ENCODE measurements at places on chromosomes 6 and 20.
A peak's percentile ranks its signal among the peaks of the same experiment; 100 is the strongest.

GRCh38 chr6:163721435-163721834, 306.9 kb downstream of the QKI start:
- H3K27ac ChIP-seq = no peak overlapping the region
- H3K36me3 ChIP-seq = no peaks in the 10 kb centered on the region
- H3K4me3 ChIP-seq = no peak overlapping the region
- peaks cover 5% of the 10 kb centered on the region for H3K4me1 ChIP-seq
- no peaks in the 10 kb centered on the region for H3K27me3 ChIP-seq

- H3K4me3 ChIP-seq = no peak overlapping the region
- no peak overlapping the region for H3K27ac ChIP-seq
- H3K4me1 ChIP-seq = peaks cover 5% of the 10 kb centered on the region
- DNase-seq = no peak
- H3K36me3 ChIP-seq = peaks cover 44% of the 10 kb centered on the region
Measured at GRCh38 chr6:31154436-31154835, 3.2 kb downstream of the CCHCR1 start.

DNA sequence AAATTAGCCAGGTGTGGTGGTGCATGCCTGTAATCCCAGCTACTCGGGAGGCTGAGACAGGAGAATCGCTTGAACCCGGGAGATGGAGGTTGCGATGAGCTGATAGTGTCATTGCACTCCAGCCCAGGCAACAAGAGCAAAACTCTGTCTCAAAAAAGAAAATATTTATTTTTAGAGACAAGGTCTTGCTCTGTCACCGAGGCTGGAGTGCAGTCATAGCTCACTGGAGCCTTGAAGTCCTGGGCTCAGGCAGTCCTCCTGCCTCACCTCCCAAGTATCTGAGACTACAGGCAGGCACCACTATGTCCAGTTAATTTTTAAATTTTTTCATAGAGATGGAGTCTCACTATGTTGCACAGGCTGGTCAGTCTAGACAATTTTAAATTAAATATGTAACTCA, 16.2 kb upstream of the CEBPB start:
- H3K27me3 ChIP-seq = no peaks in the 10 kb centered on the region
- H3K27ac ChIP-seq = no peak overlapping the region
- no peaks in the 10 kb centered on the region for H3K36me3 ChIP-seq
- peak; percentile 8 for DNase-seq

DNA sequence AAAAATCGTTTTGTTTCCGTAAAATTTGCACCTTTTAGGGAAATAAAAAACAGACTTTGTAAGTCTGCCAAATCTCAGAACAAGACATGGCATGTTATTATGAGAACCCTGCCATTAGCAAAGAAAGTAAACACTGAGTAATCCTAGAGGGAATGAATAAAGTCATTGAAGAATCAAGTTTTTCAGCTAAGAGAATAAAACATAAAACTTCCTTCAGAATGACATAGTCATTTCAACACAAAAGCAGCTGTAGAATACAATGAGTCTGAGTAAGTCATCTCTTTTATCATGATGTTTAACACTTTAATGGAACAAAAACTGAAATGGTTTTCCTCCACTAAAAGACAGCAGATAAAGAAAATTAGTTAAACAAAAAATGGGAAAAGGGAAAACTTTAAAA, 10.3 kb upstream of the DST start:
- no peaks in the 10 kb centered on the region for H3K27me3 ChIP-seq
- peaks cover 7% of the 10 kb centered on the region for H3K36me3 ChIP-seq

- no peaks in the 10 kb centered on the region for H3K4me1 ChIP-seq
- H3K36me3 ChIP-seq = no peaks in the 10 kb centered on the region
- peaks cover 5% of the 10 kb centered on the region for H3K27me3 ChIP-seq
- no peak overlapping the region for H3K27ac ChIP-seq
Measured at GRCh38 chr20:44423480-44423879, 52.2 kb upstream of the TTPAL start.

DNA sequence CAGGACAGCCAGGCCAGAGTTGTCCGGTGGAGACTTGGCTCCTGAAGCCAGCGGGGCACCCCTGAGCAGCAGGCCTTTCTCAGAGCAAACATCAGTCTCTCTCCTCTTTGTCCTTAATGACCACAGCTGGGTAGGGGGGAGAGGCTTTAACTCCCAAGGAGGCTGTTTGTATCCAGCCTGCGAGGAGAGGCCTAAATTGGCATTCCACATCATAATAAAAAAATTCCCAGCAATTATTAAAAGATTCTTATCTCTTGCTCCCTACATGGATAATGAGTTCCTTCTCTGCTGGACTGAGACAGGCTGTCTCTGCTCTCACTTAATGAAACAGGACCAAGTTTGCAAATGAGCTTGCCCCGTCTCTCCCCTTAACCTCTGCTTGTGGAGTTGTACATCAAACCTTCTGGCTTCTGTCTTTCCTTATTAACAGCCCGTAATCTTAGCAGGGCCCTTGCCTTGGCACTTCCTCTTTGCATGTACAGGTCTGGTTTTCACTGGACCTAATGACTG, 838.2 kb downstream of the MAFB start:
- H3K4me1 ChIP-seq = peaks cover 11% of the 10 kb centered on the region
- H3K4me3 ChIP-seq = no peak overlapping the region
- DNase-seq = no peak

DNA sequence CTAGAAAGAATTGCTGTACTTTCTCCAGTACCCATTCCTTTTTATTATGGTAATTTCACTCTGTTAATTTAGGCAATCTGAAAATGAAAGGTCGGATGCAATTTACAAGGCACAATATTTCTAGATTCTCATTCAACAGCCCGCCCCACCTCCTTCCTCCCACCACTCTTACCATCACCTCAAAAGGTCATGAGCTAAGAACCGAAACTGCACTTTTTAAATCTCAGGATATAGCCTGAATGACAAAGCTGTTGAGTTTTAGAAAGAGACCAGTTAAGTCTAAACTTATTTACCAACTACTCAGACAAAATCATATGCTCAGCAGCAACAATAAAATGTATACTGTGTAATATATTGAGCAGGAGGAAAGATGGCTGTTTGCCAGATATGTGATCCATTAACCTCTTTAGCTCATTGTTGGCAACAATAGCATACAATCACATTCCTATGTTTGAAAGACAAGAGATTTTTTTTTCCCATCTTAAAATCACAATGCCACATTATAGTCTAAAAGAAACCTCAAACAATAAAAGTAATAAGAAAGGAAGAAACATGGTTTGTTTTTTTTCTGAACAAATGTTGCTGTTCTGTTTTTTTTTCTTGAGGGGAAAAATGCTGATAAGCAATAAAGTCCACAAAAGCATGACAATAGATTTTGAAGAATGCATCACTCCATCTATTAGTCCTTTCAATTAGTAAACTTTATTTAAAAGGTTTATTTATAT, 1.6 kb upstream of the HS3ST5 start:
- H3K27ac ChIP-seq = no peak overlapping the region
- H3K4me1 ChIP-seq = no peaks in the 10 kb centered on the region
- peaks cover 10% of the 10 kb centered on the region for H3K27me3 ChIP-seq
- no peak for DNase-seq
- no peaks in the 10 kb centered on the region for H3K36me3 ChIP-seq
- H3K4me3 ChIP-seq = no peak overlapping the region

DNA sequence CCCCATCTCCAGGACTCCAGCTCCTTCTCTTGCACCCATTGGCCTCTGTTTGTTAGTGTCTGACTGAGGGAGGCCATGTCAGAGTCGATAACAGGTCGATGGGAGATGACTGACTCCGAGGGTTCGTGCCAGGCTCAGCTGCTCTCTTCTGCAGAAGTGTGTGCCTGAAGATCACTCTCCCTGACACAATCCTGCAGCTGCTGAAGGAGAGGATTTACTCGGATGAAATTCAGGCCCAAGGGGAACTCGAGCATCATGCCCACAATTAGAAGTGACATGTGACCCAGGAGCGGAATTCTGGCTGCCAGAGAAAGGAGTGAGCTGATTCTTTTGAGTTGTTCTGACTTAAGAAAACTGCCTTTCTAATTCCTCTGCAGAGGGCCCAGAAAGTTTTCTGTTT, 318.2 kb downstream of the MAFB start:
- no peaks in the 10 kb centered on the region for H3K4me1 ChIP-seq
- H3K27me3 ChIP-seq = no peaks in the 10 kb centered on the region
- peak; percentile 46 for DNase-seq
- H3K27ac ChIP-seq = no peak overlapping the region
- H3K4me3 ChIP-seq = no peak overlapping the region
- no peaks in the 10 kb centered on the region for H3K36me3 ChIP-seq

GRCh38 chr6:71979911-71980310, 93.6 kb downstream of the RIMS1 start:
- H3K36me3 ChIP-seq = no peaks in the 10 kb centered on the region
- H3K27ac ChIP-seq = no peak overlapping the region
- DNase-seq = no peak
- H3K27me3 ChIP-seq = no peaks in the 10 kb centered on the region
- H3K4me1 ChIP-seq = no peaks in the 10 kb centered on the region
- no peak overlapping the region for H3K4me3 ChIP-seq

GRCh38 chr6:116359131-116359530, 11.6 kb upstream of the DSE start:
- no peaks in the 10 kb centered on the region for H3K4me1 ChIP-seq
- DNase-seq = no peak
- H3K27ac ChIP-seq = no peak overlapping the region
- no peaks in the 10 kb centered on the region for H3K36me3 ChIP-seq
- no peak overlapping the region for H3K4me3 ChIP-seq
- H3K27me3 ChIP-seq = no peaks in the 10 kb centered on the region

DNA sequence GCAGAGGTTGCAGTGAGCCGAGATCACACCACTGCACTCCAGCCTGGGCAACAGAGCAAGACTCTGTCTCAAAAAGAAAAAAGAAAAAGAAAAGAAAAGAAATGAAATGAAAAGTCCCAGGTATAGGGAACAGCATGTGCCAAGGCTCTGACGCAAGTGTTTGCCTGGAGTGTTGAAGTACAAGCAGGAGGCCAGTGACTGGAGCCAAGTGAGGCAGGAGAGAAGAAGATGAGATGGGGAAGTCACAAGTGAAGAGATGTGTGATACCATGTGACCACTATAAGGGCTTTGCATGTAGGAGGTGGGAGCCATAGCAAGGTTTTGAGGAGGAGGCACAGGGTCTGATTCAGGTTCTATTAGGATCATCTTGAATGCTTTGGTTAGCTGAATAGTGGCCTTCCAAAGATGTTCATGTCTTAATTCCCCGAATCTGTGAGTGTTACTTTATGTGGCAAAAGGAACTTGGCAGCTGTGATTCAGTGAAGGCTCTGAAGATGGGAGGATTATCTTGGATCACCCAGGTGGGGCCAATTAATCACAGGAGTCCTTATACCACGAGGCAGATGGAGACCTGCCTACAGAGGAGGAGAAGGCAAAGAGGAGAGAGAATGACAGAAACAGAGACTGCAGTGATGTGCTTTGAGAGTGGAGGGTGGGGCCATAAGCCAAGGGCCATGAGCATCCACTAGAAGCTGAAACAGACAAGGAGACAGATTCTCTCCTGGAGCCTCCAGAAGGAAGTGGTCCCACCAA, 91.1 kb upstream of the PTPN1 start:
- H3K27ac ChIP-seq = no peak overlapping the region
- no peaks in the 10 kb centered on the region for H3K36me3 ChIP-seq
- H3K4me1 ChIP-seq = peaks cover 43% of the 10 kb centered on the region
- H3K27me3 ChIP-seq = no peaks in the 10 kb centered on the region

GRCh38 chr6:43819958-43820357, 49.9 kb downstream of the VEGFA start:
- H3K27ac ChIP-seq = no peak overlapping the region
- no peaks in the 10 kb centered on the region for H3K27me3 ChIP-seq
- H3K36me3 ChIP-seq = no peaks in the 10 kb centered on the region
- no peaks in the 10 kb centered on the region for H3K4me1 ChIP-seq
- no peak for DNase-seq
- H3K4me3 ChIP-seq = no peak overlapping the region

DNA sequence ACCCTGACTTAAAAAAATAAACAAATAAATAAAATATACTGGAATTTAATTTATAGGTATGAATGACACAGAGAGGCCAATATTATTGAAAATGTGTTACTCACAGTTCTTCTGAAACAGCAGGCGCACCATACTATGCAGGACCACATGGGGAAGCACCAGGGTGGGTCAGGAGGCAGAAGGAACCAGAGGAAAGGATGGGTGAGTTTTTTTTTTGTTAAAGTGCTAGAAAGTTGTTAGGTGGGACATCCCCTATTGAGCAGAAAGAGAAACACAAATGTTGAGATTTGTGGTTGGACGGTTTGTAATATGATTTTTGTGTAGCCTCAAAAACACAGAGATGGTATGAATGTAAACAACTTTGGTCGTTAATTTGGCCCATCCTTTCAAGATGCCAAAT, 26.0 kb downstream of the PTPRA start:
- no peaks in the 10 kb centered on the region for H3K36me3 ChIP-seq
- H3K4me1 ChIP-seq = no peaks in the 10 kb centered on the region
- DNase-seq = no peak
- no peak overlapping the region for H3K27ac ChIP-seq

DNA sequence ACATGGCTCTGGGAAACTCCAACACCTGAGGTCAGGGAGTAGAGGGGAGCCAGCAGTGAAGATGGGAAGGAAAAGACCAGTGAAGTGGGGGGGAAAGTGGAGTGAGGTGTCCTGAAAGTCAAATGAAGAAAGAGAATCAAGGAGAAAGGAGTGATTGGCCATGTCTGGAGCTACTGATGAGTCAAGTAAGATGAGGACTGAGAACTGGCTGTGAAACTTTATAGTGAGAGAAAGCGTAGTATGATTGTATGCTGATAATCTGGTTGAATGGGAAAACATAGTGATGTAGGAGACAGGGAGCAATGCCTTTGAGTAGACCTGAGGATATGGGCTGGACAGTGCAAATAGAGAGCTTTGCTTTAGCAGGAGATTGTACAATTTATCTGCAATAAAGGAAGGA, 183.6 kb upstream of the GMDS start:
- no peaks in the 10 kb centered on the region for H3K36me3 ChIP-seq
- H3K27ac ChIP-seq = no peak overlapping the region
- no peaks in the 10 kb centered on the region for H3K27me3 ChIP-seq
- H3K4me1 ChIP-seq = peaks cover 4% of the 10 kb centered on the region
- H3K4me3 ChIP-seq = no peak overlapping the region
- no peak for DNase-seq

- no peak for DNase-seq
- peak overlapping the region; percentile 84 for H3K4me3 ChIP-seq
- peaks cover 28% of the 10 kb centered on the region for H3K27me3 ChIP-seq
- H3K36me3 ChIP-seq = no peaks in the 10 kb centered on the region
- H3K4me1 ChIP-seq = peaks cover 6% of the 10 kb centered on the region
- no peak overlapping the region for H3K27ac ChIP-seq
Measured at GRCh38 chr20:3238616-3239025, 369 bp downstream of the SLC4A11 start.

Data from psoas muscle (tissue), 8 donors.